Osteocyte (in vitro differentiated cells): ENCODE measurements at places on chromosomes 2 and 18. TPM values are rescaled to one million over a fixed set of nuclear protein-coding genes. Genes with fewer than 3 reads are reported as not detected.
A peak's percentile ranks its signal among the peaks of the same experiment; 100 is the strongest.

AOX1 gene
- total RNA-seq: 0.97 and 1.7 TPM in 2 replicates

PCARE gene
- not detected in 2 replicates for total RNA-seq

CLIP4 gene
- 22.1 and 24.6 TPM in 2 replicates for total RNA-seq

RBM43 gene
- 5.0 and 6.9 TPM in 2 replicates for total RNA-seq

GCFC2 gene
- total RNA-seq: 13.2 and 16.3 TPM in 2 replicates

DNA sequence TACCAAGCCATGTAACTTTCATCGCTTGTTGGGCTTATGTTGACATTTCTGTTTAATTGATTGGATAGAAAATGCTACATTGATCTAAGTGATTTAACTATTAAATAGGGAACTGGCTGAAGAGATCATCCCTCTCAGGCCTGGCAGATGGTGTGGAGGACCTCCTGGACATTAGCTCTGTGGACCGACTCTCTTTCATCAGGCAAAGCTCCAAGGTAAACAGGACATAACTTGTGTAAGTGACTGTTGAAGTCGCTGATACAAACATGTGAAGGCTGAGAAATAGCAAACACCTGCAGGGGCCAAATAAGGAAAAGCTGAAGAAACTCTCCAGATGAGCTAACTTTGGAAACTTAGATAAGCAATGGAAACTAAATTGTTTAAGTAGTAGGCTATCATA lies 68.8 kb downstream of the UNC80 start:
- DNase-seq: no peak

DNA sequence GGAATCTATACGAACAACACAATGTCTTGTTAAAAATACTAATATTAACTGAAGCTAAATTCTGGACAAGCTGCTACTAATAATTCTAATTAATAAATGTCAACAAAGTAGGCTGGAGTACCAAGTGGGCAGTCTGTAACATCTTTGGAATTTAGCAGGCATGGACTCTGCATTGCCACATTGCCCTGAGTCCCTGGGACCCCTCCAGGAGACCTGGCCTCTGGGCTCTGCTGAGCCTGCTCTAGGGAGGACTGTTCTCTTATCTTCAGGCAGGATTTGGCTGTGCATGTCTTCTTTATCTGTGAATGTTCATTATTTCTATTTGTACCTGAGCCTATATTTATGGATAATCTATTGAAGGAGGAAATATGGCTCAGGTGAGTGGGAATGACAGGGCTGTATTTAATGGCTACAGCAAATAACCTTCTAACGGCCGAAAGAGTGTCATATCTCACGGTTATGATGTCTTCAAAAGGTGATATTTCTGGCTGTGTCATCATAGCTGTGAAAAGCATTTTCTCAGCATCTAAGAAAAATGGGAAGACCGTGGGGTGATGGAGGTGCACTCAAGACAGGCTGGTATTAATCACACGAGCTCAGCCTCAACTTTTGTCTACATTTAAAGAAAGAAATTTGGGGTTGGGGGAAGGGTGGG lies 28.6 kb upstream of the SETBP1 start:
- no peak for DNase-seq

- no peak for DNase-seq
Measured at GRCh38 chr2:42762155-42762554, 1.8 kb downstream of the OXER1 start.

DNA sequence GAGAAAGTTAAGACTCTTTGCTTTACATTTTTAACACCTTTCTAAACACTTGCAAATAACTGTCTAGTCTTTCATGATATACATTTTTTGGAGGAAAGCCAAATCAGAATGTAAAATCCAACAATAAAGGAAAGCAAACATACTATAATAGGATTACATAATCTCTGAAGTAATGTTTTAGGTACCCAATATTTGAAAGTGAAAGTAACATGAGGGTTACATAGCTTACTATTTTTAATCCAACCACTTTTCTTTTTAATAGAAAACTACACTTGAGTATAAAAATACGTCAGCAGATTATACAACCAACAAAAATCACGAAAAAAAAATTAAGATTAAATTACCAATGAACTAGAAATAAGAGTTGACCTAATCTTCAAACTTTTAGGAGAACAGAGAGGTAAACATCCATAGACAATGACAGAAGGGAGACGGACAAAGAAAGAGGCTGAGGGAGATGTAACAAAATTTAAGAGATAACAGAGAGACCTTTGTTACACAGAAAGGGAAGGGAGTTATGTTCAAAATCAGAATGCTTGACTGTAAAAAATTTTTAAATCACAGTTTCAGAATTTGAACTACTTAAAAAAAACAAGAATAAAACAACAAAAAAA lies 150.0 kb downstream of the IKZF2 start:
- DNase-seq: no peak

DNA sequence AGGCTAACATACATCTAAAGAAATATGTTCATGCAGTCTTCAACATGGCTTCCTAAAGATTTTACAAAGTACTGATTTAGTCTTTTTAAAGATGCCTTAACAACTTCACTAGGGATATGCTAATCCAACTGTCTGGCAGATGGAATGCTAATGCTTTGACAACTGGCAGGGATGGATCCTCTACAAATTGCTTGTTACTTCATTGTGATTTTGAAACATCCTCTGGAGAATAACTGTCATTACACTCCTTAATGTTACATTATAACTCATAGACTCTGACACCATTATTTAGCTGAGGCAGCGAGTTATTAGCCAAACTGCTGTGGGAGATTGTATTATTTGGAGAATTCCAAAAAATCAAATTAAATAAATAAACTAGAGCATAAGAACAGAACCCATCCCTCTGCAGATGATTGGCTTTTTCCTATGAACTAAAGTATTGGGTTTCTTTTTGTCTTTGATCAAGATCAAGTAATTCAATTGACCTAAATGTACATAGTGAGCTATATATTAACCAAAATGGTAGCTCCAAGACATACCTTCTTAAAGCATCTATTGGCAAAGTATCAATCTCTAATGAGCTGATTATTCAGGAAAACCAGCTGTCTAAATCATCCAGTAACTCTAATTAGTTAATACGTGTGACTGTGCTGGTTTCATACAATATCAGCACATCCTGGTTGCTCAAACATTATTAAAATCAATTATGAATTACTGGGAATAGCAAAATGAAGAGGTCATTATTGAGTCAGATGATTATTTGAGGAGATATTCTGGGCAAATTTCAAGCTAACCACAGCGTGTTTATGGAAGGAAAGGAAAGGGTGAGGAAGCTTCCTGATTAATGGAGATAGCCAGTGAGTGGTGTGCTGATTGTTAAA lies 321.3 kb upstream of the TFPI start:
- DNase-seq: no peak

DNA sequence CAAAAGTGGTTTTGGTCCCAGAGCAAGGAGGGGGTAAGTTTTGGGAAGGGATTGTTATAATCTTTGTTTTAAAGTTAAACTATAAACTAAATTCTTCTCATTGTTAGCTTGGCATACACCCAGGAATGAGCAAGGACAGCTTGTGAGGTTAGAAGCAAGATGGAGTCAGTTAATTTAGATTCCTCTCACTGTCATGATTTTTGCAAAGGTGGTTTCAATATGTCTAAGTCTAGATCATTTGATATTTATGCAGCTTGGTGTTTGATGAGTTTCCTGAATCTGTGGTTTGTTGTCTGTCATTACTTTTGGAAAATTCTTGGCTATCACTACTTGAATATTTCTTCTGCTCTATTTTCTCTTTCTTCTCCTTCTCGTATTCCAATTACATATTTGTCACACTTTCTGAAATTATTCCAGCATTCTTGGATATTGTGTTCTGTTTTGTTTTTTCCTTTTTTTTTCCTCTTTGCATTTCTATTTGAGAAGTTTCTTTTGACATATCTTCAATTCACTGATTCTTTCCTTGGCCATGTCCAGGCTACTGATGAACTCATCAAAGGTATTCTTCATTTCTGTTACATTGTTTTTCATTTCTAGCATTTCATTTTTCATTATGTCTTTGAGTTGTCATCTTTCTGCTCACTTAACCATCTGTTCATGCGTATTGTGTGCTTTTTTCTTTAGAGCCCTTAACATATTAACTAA lies 5.1 kb downstream of the SP140 start:
- DNase-seq: no peak

DNA sequence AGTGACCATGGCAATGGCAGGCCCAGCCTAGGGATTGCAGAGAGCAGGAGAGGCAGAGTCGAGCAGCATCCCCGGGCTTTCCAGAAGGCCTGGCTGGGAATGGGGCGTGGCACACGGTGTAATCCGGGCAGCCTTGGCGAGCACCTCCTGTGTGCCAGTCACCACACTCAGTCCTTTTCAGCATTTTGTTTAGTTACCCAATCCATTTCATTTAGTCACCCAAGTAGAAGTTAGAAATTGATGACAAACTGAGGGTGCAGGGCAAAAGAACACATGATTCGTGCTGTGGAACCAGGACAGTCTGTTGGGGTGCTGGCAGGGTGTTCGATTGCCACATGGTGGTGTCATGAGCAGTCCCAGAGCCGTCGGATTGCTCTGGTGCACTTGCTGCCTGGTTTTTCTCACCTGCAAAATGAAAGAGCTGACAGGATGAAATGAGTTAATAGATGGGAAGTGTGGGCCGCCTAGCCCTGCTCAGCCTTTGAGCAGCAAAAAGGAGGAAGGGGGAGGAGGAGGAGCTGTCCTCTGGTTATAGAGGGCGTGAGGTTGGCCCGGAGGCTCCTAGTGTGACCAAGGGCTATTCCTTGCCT lies 299.4 kb downstream of the AGAP1 start:
- peak; percentile 79 for DNase-seq

GRCh38 chr2:38268691-38269327 lies 108.3 kb downstream of the ATL2 start:
- DNase-seq: no peak
